ENCODE measurements at places on chromosomes 2 and 18.

- DNase-seq = no peak
Observed at GRCh38 chr2:132991471-132992045, 321.6 kb upstream of the LYPD1 start.

- DNase-seq = no peak
Observed at GRCh38 chr18:24913507-24914170, 438.3 kb downstream of the ZNF521 start.

GRCh38 chr2:84970210-84970867 is 622 bp upstream of the KCMF1 start:
- DNase-seq = peak; percentile 18

- no peak for DNase-seq
Observed at GRCh38 chr2:66445076-66445924, 10.4 kb downstream of the MEIS1 start.

- no peak for DNase-seq
Observed at GRCh38 chr18:23032030-23032582, 99.0 kb downstream of the RBBP8 start.

GRCh38 chr2:145316496-145316895 is 796.6 kb upstream of the ZEB2 start:
- DNase-seq = no peak
